ENCODE measurements at places on chromosomes 12 and 14.

DNA sequence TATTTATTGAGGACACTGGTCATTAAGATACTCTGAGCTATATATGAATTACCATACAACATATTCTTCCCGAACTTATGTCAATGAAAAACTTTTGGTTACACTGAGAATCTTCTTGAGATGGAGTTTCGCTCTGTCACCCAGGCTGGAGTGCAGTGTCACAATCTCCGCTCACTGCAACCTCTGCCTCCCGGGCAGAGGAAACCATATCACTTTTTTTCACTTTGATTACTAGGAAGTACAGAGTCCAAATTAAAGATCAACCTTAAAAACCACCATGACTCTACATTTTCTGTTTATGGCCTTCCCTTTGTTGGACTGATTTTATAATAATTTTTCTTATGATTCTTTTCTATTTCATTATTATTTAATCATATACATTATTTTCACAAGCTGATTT lies 336.5 kb downstream of the FSCB start:
- no peak for DNase-seq

- no peak for DNase-seq
These were observed 68.8 kb upstream of the PZP start for GRCh38 chr12:9276990-9277389.

DNA sequence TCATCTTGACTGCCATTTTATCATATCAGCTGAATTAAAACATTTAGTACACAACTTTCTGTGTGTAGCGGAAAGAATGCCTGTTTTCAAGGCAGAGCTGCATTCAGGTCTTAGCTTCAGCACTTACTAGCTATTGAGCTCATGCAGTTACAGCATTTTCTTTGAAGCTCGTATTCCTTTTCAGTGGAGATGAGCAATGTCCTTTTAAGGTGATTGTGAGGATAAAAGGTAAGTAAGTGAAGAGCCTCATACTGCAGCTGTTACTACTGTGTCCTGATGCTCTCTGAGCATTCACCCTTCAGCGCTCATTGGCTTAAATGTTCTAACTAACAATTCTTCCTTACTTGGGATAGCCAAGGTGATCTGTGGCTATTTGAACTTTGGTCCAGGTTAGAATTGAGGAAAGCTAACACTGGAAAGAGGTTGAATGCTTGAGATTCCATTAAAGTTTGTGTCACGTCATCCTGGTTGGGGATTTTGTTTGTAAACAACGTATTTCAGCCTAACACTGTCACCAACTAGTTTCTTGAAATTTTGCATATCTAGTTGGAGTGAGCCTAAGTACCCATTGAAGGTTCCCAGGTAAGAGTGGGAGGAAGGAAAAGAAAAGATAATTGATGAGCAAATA lies 71.4 kb downstream of the PAPOLA start:
- no peak for DNase-seq

DNA sequence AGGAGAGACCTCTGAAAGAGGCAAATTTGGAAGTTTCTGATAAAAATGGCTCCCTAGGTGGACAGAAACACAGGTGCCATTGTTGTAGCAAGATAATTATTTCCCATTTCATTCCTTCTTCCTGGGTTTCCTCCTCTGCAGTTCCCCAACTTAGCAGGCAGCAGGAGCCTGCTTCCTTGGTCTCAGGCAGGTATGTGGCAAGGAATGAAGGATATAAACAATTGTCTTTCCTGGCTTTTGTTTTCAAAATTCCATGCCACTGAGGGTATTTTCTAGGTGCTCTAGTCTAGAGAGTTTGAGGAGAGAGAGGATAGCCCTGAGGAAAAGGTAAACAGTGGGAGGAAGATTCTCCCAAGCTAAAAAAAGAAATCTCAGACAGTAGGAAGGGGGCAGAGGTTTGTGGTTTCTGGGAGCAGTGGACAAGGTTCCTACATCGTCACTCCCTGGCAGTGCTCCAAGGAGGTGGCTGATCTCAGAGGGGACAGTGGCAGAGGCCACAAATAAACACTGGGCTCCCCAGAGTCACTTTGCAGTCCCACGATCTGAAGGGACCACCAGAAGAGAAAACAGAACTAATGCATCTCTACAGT lies 82.6 kb upstream of the IGF1 start:
- DNase-seq, result no peak

- no peak for DNase-seq
These were observed 10.1 kb upstream of the CACNA2D4 start for GRCh38 chr12:1928439-1929121.

GRCh38 chr12:632102-632696 lies 31.0 kb downstream of the NINJ2 start:
- DNase-seq, result no peak

DNA sequence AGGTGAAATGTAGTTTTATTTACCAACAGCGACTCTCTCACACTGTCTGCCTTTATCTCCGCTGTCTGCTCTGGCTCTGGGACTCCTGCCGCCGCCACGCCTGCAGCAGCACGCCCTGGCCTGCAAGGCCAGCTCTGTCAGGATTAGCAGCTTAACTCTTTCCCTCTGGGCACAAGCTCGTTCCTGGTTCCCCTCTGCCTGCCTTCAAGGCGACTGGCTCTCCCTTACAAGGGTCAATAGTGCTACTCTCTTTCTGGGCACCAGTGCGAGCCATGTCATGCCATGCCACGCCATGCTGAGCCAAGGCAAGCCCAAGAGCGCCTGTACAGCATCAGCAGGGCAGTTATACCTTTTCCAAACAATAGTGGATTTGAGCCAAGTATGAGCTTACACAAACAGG lies 3.6 kb upstream of the CLEC2B start:
- no peak for DNase-seq

GRCh38 chr14:93775158-93775557 lies 13.1 kb downstream of the PRIMA1 start:
- no peak for DNase-seq

GRCh38 chr12:45235087-45236025 lies 19.5 kb downstream of the ANO6 start:
- DNase-seq, result no peak

- DNase-seq, result no peak
These were observed 9.2 kb upstream of the INF2 start for GRCh38 chr14:104680056-104680805.

- DNase-seq, result no peak
These were observed 21.6 kb downstream of the PYM1 start for GRCh38 chr12:55906056-55906455.

DNA sequence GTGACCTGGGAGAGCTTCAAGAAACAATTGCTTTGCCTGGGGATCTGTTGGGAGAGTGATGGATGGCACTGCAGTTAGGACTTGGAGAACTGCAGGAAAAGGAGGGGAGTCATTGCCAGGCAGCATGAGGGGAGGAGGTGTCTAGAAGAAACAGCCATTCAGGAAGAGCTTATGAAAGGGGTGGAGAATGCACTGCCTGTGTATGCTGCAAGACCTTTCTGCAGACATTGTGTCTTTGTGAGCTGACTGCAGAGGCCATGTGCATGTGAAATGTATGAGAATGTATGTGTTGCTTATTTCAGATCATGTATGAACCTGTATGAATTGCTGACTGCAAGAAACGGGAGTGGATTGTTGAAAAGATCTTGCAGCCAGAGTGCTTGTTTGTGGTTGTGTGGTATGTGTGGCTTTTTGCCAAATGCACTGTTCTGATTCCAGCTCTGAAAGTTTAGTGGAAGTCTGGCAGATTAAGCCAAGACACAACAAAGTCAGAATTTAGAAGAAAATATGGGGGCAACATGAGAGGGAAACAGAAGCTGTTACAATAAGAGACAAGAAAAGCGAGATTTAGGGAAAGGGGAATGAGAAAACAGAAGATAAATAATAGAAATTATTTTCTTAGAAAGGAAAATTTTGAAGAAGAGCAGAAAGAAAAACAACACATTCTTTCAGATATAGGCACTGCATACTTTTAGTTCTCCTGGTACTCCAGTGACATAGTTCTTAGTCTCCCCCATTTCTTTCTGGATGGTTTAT lies 9.8 kb upstream of the RIMKLB start:
- no peak for DNase-seq

- no peak for DNase-seq
These were observed 1.3 kb downstream of the DDX51 start for GRCh38 chr12:132142679-132143335.

GRCh38 chr14:28344381-28344780 lies 422.2 kb upstream of the FOXG1 start:
- no peak for DNase-seq

DNA sequence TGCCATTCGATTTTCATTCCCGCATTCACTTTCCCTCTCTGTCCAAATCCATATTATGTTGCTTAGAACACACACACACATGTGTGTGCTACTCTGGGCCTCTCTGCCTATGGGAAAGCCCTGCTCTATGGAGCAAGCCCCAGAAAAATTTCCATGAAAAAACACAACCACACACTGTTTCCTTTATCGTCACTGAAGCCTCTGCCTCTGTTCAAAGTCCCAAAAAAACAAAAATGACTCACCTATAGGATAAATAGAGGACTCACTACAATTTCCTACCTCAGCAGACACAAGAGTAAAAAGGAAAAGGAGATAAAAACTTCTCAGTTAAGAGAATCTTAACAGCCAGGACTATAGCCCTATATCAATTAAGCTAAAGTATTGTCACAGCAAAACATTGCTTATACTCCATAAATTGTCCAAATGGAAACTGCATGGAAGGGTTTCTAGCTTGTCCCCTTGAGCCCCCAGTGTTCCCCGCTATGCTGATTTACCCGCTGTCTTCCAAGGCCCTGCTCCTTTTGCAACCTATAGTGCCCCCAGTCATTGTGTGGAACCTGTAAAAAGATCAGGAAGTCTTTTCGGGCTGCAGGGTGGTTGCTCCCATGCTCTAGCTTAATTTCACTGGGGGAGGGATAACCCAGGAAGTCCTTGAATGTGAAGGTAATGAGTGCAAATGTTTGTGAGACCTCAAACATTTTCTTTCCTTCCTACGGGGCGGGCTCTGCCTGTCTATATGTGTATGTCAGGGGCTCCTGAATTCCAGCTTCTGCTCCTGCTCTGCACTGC lies 11.1 kb upstream of the PIP4K2C start:
- DNase-seq, result no peak

DNA sequence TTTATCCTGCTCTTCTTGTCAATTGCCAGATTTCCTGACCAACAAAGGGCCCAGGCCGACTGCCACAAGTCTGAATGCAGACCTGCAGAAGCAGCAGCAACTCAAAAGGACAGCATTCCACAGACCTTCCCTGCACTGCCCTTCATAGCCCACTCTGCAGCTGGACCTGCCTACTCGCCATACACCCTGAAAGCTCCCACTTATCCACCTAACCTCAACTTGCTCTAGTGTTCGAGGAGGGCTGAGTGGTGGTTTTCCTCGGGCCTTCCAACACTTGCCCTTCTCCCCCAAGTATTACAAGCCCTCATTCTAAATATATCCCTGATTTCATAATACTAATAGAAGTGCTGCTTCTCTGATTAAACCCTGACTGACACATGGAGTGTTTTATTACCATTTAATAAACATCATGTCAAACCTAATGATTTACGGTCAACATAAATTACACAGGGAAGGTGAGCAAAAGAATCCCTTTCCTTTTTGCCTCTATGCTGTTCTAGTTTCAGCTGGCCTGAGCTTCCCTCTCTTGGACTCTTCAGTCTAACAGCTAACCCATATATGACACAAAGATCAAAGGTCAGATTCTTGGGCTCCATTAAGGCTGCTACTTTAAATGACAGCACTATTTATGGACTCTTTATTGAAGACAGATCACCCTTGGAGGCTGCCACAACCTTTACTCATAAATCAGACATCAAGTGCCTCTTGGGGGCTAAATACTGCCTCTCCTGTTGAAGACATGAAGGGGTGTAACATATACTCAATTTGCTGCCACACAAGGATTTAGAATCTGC lies 1546.9 kb upstream of the TMEM132C start:
- DNase-seq, result no peak

DNA sequence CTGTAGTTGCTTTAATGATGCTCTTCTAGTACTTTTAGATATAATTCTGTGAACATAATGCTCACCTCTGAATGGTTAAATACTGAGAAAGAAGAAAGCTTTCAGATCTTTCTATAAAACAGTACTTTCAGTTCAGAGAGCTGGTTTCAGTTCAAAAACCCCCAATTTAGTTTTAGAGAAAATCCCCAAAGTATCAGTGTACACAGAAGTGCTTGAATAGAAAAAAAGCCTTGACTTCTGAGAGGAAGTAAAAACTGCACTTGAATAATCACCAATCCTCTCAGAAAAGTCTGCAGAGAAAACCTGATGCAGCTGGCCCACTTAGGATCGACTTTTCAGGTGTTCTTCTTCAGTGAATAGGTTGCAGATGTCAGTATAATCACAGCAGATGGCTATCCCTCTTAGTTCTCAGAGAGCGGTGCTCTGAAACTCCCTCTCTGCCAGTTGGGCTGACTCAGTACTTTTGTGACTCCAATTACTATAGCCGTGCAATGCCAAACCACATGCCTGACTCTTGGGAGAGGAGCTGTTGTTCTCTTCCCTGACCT lies 616.3 kb downstream of the LRFN5 start:
- peak; percentile 95 for DNase-seq

DNA sequence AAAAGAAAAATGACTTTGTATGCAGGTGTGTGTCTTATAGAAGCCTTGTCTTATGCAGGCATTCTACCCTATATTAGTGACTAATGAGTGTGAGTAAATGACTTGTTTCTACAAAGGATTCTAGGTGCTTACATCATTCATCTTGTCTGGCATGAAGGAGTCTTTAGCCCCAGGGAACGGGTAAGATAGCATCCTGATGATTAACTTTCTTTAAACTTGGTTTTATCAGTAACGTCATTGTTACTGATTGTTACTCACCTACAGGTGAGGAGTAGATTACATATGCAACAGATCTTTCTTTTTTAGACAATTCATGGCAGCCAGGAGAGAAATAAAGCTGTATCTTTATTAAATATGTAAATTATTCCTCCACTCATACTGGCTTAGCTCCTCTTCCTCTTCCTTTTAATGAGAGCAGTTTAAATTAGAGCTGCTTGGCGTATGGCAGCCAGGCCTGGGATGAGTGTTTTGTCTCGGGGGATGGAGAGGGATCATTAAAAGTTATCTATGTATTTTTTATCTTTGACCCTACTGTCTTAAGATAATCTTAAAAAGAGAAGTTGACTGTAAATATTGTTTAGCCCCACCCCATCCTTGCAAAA lies 57.2 kb upstream of the ATP2A2 start:
- DNase-seq, result no peak

GRCh38 chr12:31783996-31784645 lies 55.3 kb upstream of the AMN1 start:
- peak; percentile 93 for DNase-seq

- DNase-seq, result no peak
These were observed 291.1 kb downstream of the SYT1 start for GRCh38 chr12:79155683-79156082.

DNA sequence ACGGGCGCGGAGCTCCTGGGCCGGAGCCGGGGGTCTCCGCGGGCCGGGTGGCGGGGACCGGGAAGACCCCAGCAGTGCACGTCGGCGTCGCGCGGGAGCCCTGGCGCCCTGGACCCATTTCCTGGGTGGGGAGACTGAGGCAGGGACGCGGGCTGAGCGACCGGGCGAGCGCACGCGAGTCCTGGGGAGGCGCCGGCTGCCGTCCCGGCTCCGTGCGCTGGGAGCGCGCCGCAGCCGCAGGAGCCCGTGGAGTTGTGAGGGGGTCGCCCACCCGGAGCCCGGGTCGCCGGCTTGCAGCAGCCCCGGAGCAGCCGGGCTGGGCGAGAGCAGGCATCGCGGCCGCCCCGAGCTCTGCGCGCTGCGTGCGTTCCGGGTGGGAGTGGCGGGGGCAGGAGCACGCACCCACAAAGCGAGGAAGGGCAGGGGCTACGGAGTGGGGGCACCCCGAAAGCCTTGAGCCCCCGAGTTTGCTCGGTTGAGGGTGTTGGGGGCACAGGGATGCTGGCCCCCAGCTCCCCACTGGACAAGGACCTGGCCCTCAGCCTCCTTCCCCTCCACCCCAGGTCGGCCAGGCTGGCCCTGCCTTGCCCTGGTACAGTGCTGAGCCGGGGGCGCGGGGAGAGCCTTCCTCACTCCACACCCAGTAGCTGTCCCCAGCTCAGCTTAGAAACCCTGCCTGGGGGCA lies 620 bp downstream of the MMP17 start:
- DNase-seq, result no peak

Data from NCI-H2171 (cell line).